ENCODE measurements at places on chromosomes 2 and 18.

GRCh38 chr18:79323471-79323870 is 72.3 kb upstream of the NFATC1 start:
- no peak for DNase-seq

GRCh38 chr2:71121479-71121878 is 8.6 kb downstream of the MCEE start:
- DNase-seq = no peak

- no peak for DNase-seq
Measured at GRCh38 chr18:3624546-3624934, 174.6 kb downstream of the TGIF1 start.

DNA sequence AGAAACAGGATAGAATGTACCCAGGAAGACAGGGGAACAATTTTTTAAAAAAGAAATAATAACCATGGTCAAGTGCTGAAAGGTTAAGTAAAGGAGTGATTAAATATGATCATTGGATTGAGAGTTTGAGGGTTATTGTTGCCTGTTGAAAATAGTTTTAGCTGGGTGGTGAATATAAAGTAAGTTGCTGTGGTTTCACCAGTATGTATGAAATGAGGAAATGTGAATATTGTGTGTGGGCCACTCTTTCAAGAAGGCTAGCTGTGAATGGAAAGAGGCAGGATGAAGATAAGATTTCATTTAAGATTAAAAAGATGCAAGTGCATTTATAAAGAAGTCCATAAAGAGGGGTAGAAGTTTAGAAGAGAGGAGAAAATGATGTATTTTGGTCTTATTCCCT is 53.8 kb downstream of the GULP1 start:
- DNase-seq = peak; percentile 7

- DNase-seq = no peak
Measured at GRCh38 chr2:23561088-23561487, 176.1 kb downstream of the KLHL29 start.

GRCh38 chr2:120206022-120206581 is 17.1 kb downstream of the TMEM185B start:
- DNase-seq = peak; percentile 40

- DNase-seq = no peak
Measured at GRCh38 chr2:196520605-196521004, 118.9 kb upstream of the CCDC150 start.

- no peak for DNase-seq
Measured at GRCh38 chr2:168178520-168179324, 68.7 kb downstream of the STK39 start.

DNA sequence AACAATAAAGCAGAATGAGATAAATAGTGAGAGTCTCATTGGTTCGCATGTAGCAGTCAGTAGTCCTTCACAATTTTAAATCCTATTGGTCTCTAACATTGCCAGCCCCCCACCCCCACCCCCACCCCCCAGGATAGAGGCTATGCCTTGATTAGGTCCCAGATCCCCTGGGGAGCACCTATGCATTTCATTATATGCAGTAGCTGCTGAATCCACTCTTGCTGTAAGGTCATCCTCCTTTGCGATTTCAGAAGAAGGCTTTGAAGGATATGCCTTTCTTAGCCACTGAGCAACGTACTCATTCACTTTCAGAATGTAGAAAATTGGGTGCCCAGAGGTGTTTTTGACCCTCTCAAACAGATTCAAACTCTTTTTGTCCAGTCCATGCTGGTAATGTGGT is 382.8 kb upstream of the GALNT5 start:
- no peak for DNase-seq

- DNase-seq = no peak
Measured at GRCh38 chr18:79888016-79888415, 63.4 kb downstream of the SLC66A2 start.

DNA sequence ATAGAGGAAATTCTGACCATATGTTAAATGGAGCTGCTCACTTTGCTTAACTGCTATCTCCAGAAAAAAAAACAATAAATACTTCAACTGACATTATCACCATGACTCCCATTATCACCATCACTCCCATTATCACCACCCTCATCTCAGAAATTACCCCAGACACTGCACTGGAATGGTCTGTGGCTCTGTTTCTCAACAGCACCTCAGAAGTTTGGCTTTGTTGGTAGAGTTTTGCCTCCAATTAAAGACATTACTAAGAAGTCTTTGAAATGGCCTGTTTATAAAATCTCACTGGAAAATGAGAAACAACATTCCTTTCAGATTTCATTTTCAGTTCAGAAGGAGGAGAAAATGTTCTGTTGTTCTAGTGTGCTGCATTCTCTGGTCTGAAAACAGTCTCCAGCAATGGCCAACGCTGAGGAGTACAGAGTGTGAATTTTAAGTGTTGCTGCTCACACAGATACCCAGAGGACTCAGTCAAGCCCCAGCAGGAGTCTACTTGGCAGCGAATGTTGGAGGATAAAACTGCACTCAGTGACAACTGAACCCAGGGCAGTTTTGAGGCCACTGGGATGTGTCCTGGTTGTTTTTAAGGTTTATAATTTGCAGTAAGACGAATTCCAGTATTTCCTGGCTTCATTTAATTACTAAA is 364.5 kb upstream of the CDH2 start:
- no peak for DNase-seq

DNA sequence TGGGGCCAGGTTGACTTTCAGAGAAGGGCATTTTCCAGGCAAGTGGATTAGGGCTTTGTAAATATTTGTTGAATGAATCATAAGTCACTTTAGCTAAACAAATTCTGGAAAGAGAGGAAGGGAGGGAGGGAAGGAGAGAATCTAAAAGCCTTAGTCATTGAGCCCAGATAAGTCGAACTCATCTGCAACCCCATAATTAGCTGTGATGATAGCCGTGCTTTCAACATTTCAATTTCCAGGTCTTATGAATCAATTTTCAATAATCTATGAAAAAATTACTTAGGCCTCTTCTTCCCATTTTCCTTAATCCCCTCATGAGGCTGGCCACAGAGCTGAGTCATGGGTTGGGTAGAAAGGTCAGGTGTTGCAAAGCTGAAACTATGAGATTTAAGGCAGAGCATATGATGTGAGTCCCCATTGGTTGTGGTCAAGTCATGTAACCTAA is 111.9 kb upstream of the MAPRE2 start:
- DNase-seq = no peak

DNA sequence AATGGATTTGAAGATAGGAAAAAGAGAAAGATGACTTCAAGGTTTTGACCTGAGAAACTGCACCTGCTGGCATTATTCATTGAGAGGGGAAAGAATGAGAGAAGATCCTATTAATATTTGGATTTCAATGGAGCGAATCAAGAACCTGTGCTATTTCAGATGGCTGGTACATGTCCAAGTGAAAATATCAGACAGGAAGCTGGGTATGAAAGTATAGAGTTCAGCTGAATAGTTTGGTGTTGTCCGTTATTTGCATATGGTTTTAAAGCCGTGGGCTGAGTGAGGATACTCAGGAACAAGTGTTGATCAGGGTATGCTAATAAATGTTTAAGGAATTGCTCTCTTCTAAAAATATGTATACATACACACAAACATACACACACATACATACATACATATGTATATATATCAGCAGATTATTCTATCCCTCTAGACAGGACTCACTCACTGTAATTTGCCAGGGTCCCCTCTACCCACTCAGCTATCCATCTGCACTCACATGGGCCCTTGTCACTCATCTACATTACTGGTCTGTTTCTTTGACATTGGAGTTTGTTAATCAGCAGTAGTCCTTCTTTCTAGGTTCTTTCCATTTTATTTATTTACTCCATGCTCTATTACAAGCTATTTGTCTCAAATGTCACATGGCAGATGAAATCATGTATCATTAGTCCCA is 33.9 kb upstream of the IKZF2 start:
- no peak for DNase-seq

GRCh38 chr2:163801486-163801885 is 65.7 kb upstream of the FIGN start:
- no peak for DNase-seq

- no peak for DNase-seq
Measured at GRCh38 chr2:131493199-131493968, 1.2 kb upstream of the MZT2A start.

- peak; percentile 84 for DNase-seq
Measured at GRCh38 chr18:37334631-37335408, 230.8 kb downstream of the CELF4 start.

GRCh38 chr2:44459739-44460138 is 98.0 kb downstream of the CAMKMT start:
- DNase-seq = no peak

- no peak for DNase-seq
Measured at GRCh38 chr18:57435846-57436190, 644 bp downstream of the ONECUT2 start.

DNA sequence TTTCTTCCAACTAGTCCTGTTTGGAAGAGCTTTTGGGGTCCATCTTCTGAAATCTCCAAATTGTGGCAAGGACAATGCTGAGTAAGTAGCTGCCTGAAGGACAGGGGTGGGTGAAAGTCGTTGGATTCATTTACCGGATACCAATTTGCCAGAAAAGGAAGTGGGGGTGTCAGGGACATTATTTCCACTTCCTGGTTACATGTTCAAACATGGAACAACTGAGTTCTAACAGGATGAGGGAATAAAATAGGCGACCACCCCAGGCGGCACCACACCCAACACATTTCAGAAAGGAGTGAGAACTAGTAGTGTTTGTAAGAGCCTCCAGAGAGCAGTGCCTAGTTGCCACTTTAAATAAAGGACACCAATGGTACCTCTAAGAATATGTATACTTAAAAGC is 158.6 kb upstream of the SERTAD2 start:
- no peak for DNase-seq

DNA sequence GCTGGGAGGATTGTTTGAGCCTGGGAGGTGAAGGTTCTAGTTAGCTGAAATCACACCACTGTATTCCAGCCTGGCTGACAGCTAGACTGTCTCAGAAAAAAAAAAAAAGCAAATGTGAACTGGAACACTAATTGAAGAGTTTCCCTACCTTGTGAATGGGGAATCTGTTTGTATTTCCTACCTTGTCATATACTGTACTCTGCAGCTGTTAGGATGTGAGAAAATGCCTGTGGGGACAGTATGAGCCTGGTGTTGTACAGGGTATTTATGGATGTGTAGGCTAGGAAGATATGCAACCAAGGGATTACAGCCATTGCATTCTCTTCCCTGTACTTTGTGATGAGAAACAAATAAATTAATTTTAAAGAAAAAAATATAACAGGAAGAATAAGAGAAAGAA is 113.3 kb upstream of the FAM117B start:
- no peak for DNase-seq

DNA sequence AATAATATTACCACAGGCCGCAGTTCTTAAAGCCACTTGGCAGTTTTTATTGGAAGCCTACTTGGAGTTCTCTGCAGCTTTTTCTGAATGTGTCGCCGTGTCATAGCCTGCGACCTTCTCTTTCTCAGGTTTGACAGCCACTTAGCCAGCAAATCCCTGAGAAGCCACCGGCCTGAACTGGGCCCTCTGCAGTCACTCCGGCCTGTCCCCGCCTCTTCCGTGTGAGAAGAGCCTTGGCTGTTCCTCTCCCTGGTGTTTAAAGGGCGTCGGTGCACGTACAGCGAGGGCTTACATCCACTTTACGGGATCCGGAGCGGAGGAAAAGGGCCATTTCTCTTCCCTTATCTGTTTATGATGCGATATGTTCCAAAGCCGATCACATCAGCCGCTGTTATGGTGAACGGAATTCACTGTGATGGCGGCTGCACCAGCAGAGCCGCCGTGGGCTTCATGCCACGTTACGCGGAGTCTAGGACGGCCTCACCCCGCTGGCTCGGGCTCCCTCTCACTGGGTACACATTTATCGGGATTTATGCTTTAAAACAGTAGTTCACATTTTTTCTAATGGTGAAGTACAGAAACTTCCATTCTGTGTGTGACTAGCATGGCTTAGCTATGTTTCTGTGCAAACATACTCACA is 66.8 kb downstream of the GBX2 start:
- no peak for DNase-seq

- DNase-seq = no peak
Measured at GRCh38 chr2:75055142-75055819, 96.8 kb downstream of the POLE4 start.

DNA sequence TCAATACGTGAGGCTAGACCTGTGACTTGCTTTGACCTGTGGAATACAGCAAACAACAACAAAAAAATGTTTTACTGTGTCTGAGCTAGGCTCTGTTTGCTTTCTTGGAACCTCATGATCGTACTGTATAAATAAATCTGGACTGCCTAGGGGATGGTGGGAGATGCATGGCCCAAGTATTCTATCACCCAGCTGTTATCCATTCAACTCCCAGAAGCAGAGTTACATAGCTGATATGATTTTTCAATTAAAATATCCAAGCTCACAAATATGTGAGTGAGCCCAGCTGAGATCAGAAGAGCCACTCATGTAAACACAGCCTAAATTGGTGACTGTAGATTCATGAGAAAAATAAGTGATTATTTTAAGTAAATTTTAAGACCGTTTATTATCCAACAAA is 154.1 kb upstream of the THUMPD2 start:
- no peak for DNase-seq

DNA sequence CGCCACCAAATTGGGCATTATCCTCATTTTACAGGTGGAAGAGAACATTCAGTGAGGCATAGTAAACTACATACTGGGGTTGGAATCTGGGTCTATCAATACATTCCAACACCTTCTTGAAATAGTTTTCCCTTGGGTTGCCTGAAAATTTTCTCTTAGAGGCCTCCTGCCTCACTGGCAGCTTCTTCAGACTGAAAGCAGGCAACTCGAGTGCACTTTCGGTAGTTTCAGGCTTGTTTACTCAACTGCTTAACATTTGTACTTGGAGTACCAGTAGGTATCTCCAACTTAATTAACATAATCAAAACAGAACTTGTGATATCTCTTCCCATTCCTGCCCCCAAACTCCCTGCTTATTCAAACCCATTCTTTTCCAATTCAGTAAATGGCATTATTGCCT is 36.2 kb upstream of the C2orf74 start:
- no peak for DNase-seq

DNA sequence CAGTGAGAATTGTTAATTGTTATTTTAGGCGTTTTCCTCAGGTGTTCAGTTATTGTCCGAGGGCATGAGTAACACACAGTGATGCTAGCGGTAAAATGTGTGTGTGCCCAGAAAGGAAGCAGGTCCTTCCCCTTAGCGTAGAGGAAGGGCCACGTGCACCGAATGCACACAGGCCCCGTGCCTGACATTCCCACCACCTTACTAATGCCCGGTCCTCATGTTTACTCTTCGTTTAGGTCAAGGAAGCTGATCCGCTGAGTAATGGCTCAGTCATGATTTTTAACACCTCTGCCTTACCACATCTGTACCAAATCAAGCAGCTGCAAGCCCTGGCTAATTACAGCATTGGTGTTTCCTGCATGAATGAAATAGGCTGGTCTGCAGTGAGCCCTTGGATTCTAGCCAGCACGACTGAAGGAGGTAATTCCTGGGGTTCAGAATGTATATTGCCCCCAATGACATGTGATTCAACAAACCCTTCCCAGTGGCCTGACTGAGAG is 76.7 kb downstream of the MERTK start:
- DNase-seq = peak; percentile 54

- DNase-seq = no peak
Measured at GRCh38 chr2:106314444-106314843, 120.3 kb upstream of the UXS1 start.

- no peak for DNase-seq
Measured at GRCh38 chr2:33650171-33650570, 51.1 kb upstream of the FAM98A start.

Data from GM03348 (cell line).